A375 (cell line): ENCODE measurements at places on chromosomes 13 and 19. TPM values are rescaled to one million over a fixed set of nuclear protein-coding genes. Genes with fewer than 3 reads are reported as not detected.

LGI4 gene
- total RNA-seq = 0.64 and 3.0 TPM in 2 replicates

ACTMAP gene
- total RNA-seq = 2.2 TPM in 2 replicates

CADM4 gene
- total RNA-seq = 99.5 and 105 TPM in 2 replicates

PSG7 gene
- not detected in 2 replicates for total RNA-seq

LYL1 gene
- total RNA-seq = 1.5 and 5.5 TPM in 2 replicates
